Stimulated activated CD4-positive, alpha-beta T cell treated with anti-CD3 and anti-CD28 coated beads, Interleukin-4, amount 100 ng/mL, for 1 hour (primary cell): ENCODE measurements at places on chromosomes 1 and 21.

GRCh38 chr1:58804853-58805565 is 21.2 kb upstream of the JUN start:
- DNase-seq: no peak

- no peak for DNase-seq
Observed at GRCh38 chr1:96096613-96097321, 624.8 kb upstream of the PTBP2 start.

GRCh38 chr1:217134857-217135568 is 411.8 kb upstream of the ESRRG start:
- DNase-seq: no peak

- DNase-seq: no peak
Observed at GRCh38 chr1:53822931-53823330, 15.2 kb downstream of the NDC1 start.

DNA sequence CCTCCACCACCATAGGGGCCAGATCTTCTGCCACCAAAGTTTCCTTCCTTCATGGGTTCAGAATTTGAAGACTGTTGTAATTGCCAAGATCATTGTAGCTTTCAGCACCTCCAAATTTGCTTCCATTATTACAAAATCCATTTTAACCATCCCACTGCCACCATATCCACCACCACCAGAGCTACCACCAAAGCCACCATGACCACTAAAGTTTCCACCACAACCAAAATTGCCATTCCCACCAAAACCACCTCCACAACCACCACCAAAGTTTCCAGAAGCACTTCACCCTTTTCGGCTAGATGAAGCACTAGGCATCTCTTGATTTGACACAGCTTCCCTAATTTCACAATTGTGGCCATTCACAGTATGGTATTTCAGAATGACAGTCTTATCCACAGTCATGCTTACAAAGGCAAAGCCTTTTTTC is 45.2 kb downstream of the SLC30A7 start:
- no peak for DNase-seq

- DNase-seq: no peak
Observed at GRCh38 chr1:118481126-118481525, 296.1 kb upstream of the SPAG17 start.

- no peak for DNase-seq
Observed at GRCh38 chr1:94863297-94863911, 43.2 kb downstream of the SLC44A3 start.

GRCh38 chr1:920010-920409 is 3.7 kb upstream of the SAMD11 start:
- DNase-seq: no peak

DNA sequence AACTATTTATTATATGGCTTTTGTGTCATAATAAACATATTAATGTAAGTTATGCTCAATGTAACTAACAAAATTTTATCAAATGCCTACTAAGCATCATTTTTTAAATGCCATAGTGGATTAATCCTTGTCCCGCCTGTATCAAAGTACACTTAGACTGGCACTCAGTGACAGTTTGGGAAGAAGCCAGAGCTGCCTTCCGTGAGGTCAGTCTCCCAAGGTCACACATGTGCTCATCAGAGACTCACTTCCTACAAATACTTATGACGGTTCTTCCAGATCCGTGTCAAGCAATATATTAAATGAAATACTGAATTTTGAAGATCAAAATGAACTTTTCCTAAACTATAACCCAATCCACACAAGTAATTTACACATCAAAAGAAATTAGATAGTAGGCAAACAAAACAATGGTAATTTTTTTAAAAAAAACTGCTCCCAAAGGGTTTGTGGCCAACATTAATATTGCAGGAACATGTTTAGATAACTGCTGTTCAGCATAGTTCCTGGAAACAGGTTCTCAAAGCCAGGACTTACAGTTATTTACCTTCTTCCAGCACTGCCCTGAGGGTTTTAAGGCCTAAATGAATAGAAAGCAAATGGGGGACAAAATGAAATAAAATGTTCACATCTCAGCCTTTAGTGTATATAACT is 27.2 kb downstream of the WLS start:
- no peak for DNase-seq
